Colonic mucosa (tissue), 4 donors: ENCODE measurements at places on chromosomes 7 and 10.

DNA sequence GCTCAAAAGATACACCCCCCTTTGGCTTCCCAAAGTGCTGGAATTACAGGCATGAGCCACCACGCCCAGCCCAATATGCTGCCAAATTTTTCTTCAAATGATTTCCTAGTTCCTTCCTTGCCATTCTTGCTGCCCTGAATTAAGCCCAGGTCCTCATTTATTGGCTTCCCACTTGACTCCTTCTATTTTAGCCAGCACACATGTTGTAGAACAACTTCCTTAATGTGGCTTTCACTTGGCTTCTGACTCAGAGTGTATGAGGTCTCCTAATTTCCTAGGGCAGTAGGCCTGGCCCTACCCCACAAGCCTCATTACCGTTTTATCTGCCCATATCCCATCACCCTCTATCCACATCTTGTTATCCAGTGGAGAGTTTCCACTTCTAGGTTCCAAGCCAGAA, 21.8 kb upstream of the HIPK2 start:
- DNase-seq: no peak

DNA sequence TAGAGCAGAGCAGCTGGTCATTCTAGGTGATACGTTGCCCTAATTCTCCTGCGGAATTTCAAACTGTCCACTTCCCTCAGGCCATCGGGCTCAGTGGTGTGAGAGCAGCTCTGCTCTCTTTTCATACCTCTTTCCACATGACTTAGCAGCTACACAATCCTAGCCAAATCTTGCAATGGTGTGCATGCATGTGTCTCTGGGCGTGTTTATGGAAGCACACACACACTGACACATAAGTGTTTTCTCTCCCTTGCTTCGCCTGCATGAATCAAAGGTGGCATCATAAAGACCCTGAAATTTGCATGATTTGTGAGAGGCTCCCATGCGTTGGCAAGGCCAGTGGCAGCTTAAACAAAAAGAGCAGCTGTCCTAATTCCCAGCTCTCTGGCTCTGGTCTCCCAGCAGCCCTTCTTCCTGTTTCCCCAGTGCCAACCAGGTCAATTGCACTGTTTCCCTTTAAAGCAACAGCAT, 1189.5 kb downstream of the GATA3 start:
- no peak for DNase-seq

- no peak for DNase-seq
Measured at GRCh38 chr7:92228100-92228499, 17.6 kb downstream of the KRIT1 start.

- no peak for DNase-seq
Measured at GRCh38 chr7:5393748-5394147, 29.9 kb downstream of the TNRC18 start.

DNA sequence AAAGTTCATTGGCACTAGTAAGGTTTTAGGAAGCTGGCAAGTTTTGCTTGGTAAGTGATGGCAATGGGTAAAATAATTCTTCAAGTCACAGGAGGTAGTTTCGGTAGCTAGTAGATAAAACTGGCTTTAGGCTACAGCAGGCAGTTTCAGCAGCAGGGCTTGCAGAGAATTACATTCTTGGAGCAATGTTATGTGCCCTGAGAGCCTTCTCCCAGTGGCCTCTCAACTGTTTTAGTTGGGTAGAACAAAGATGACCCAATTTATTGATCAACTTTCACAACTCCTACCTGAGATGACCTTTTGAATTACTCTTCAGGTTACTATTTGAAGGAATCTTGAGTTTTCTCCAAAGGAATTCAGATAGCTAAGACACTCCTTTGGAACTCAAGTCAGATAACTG, 16.4 kb upstream of the NFE2L3 start:
- no peak for DNase-seq

- no peak for DNase-seq
Measured at GRCh38 chr7:158655931-158656441, 48.6 kb downstream of the NCAPG2 start.
